ENCODE measurements at places on chromosomes 2 and 18.

- ATAC-seq: no peak
These were observed 53.1 kb downstream of the CTDP1 start for GRCh38 chr18:79732721-79733025.

GRCh38 chr2:11396467-11397445 is 52.3 kb upstream of the ROCK2 start:
- ATAC-seq: no peak

- ATAC-seq: no peak
These were observed 17.5 kb downstream of the FTCDNL1 start for GRCh38 chr2:199833525-199833924.

GRCh38 chr2:210224591-210224940 is 681 bp downstream of the ACADL start:
- no peak for ATAC-seq

GRCh38 chr2:113720167-113720566 is 36.3 kb downstream of the SLC35F5 start:
- no peak for ATAC-seq

DNA sequence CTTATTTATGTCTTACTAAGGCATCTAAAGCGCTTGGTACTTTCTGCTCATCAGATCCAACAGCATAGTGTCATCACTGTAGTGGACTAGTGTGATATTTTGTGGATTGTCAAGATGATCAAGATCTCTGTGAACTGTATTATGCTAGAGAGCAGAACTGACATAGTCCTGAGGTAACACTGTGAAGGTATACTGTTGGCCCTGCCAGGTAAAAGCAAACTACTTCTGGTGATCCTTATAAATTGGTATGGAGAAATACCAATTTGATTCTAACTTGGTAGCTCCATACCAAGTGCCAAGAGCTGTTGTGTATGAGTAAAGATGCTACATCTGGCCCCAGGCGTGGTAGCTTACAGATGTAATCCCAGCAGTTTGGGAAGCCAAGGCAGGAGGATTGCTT is 15.9 kb downstream of the SFTPB start:
- ATAC-seq: no peak

DNA sequence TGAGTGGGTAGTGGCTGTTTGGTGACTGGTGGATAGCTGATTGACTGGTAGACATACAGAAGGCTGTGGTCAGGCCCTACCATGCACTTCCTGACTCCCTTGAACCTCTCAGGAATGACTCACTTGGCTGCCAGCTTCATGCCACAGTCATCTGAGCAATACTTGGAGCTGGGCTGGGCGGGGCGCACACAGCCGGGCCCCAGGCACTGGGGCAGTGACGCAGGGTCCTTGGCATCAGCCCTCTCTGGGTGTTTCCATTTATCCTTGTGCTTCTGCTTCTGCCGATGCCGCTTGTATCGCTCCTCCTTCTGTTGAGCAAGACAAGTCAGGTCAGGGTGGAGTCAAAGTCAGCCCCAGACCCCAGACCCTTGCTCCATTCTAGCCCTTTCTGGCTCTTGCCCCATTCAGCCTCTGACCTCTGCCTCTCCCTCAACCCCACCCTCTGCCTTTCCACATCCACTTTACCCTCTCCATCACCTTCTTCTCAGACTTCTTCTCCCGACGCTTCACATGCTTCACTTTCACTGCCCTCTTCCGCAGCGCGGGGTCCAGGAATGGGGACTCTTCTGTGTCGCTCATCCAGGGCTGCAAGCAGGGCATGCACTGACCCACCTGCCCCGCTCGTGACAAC is 3.0 kb upstream of the MBD1 start:
- ATAC-seq: no peak

GRCh38 chr2:124088616-124089015 is 63.5 kb downstream of the CNTNAP5 start:
- ATAC-seq: no peak

- ATAC-seq: no peak
These were observed 316.2 kb upstream of the REV1 start for GRCh38 chr2:99805930-99806476.

- ATAC-seq: no peak
These were observed 757.2 kb downstream of the GALR1 start for GRCh38 chr18:78006774-78007260.

DNA sequence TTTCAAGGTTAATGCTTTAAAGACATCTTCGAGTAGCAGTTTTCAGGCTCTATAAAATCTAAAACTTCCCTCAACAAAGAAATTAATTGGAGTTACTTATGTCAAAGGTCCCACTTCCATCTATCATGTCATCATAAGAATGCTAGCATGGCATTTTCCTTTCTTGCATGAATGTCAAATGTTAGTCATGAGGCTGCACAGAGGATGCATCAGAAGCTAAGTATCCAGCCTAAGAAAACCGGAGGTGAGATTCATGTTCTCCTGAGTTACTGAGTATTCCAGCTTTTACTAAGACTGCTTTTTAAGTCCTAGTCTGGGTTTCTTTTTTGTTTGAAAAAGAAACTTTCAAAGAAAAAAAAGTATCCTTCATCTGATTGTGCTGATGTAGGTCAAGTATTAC is 130.6 kb upstream of the CDH19 start:
- no peak for ATAC-seq

- no peak for ATAC-seq
These were observed 184.9 kb downstream of the AFF3 start for GRCh38 chr2:99957332-99958133.

DNA sequence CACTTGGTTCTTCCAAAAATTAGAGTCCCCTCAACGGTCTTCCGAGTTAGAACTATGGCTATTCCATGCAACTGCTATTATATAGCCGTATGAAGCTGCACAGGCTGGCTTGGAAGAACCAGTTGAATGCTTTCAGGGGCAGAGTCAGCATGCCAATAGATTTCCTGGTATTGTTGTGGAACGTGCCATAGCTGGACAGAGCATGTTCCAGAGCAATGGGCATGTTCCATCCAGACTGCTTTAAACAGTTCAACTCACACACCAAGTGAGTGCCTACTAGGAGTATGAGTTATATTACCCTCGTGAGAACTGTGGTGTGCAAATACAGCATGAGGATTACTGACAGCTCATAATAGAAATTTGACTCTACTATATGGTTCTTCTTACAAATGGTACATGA is 682.0 kb downstream of the SATB2 start:
- no peak for ATAC-seq

- no peak for ATAC-seq
These were observed 178.8 kb downstream of the ANAPC1 start for GRCh38 chr2:111705239-111705638.

- no peak for ATAC-seq
These were observed 90.3 kb downstream of the VWA3B start for GRCh38 chr2:98177286-98177685.

DNA sequence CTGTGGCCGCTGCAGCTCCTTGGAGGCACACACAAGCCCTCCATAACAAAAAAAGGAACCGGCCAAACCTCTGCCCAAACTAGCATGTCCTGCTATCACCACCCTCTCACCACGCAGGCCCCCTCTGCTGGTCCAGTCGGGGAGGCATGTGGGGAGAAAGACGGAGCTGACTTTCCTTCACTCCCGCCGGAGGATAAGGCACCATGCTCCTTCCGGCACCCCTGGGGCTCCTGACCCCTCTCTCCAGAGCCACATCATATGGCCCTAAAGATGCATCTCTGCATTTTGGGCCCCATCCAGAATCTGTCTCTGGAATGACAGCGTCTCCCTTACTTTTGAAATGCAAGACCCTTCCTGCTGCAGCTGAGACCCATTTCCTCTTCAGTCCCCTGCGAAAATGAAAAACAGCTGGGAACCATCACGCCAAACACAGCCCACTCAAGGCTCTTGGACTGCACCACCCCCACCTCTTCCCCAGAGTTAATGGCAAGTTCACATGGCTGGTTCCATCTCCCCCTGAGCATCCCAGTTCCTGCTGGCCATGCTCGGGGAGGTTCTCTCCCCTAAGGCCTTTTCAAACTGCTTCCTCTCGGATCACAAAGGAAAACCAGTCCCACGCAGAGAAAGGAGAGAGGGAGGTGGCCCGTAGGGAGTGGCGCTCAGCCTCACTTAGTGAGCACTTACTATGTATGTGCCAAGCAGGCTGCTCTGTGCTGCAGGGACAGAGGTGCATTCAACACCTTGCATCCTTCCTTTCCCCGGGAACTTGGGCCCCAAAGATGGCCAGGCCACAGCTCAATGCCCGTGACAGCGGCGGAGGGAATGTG is 35.2 kb upstream of the MLPH start:
- no peak for ATAC-seq

DNA sequence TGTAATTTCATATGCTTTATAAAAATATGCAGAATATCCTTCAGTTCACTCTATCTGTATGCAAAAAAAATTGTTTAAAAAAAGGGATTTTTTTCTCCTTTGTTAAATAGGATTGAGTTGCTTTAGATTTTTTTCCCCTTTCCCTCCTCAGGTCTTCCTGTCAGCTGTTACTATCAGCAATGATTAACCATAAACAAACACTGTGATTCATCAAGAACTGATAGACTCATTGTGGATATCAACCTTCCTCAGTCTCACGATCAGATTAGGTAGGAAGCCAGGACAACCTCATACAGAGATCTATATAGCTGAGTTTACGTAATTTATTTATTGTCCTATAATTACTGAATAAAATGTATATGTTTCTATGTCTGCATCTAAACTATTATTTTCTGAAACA is 2136.2 kb upstream of the CELF4 start:
- ATAC-seq: no peak

- ATAC-seq: no peak
These were observed 950.7 kb upstream of the FAM98A start for GRCh38 chr2:34549710-34550345.

GRCh38 chr2:233342301-233342700 is 12.0 kb upstream of the DGKD start:
- no peak for ATAC-seq

GRCh38 chr2:104834431-104835153 is 19.3 kb upstream of the POU3F3 start:
- no peak for ATAC-seq

- ATAC-seq: no peak
These were observed 267.7 kb downstream of the ALPK2 start for GRCh38 chr18:58361212-58361611.

- ATAC-seq: no peak
These were observed 210.2 kb upstream of the FBXO11 start for GRCh38 chr2:48116497-48116896.

DNA sequence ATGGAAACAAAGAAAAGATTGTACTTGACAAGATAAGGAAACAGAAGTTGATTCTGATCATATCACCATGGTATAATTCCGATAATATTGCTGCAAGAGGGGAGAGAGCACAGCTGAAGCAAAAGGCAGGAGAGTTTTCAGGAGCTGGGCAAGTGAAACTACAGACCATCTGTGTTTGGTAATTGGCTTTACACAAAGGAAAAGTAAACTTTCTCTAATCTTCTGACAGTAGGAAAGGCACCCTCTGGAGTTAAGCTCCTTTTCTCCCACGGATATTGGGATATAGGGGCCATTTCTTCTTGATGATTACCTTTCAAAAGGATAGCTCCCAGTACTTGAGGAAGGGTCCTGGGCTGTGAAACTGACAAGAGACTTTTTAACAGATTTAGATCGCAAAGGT is 29.9 kb upstream of the REG3A start:
- ATAC-seq: no peak

DNA sequence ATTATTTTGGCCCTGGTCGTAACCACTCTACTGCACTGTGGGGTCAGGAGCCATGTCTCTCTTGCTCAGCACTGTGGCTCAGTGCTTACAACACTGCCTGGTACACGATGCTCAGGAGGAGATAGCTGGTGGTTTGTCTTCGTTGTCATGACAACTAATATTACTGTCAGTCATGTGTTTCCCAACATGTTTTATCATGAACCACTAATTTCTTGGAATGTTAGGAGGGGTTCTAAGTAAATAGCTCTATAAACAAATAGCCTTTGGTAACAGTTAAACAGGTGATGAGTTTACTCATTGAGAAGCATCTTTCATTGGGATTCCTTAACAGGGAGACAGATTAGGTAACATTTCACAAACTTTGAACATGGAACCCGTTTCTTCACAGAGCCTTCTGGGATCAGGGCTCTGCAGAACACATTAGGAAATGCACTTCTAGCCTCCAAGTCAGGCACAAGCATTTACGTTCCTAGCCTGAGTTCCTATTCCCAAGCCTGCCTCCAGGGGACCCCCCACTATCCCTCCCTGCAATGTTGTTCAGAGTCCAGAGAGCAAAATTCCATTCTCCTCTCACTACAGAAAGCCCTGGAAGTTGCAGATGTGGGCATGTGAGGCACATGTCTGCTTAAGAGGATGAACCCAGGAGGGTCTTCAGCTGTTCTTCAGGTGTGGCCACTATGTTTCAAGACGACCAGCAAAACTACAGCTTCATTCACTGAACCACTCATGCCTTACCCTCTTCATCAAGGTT is 6.4 kb upstream of the RBM44 start:
- no peak for ATAC-seq

DNA sequence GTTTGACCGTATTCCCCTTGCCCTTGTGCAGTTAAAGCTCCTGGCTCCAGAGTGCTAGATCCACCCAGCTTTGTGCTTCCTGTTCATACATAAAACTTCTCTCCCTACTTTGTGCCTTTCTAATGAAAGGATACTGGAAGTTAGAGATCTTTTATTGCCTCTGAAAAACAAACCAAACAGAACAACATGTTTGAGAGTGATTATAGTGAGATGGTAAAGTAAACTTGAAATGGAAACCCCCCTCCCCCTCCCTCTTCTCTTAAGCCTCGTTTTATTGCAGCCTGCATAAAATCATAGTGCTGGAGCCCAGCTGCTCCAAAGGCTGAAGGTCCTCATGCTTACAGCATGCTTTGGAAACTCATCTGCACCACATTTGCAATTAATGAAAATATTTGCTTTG is 125.1 kb downstream of the TANC1 start:
- no peak for ATAC-seq

DNA sequence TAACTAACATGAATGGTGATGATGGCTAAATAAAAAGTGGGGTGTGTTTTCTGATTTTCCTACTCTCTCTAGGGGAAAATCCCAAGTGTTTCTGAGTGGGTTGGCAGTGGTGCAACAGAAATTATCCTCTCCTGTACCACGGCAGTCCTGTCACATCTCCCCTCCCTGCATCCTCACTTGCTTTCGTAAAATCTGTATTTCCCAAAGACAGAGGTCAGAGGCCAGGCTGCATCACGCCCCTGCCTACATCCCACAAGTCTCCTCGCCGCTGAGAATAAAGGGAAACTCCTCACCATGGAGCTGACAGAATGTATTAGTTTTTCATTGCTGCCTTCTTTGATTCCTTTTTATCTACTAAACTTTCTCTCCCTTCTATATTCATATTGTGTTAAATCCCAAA is 13.1 kb downstream of the FBLN7 start:
- no peak for ATAC-seq

All from activated T-helper 17 cell treated with anti-CD3 and anti-CD28 coated beads, Interleukin-2, amount 50 U/mL, for 72 hours (primary cell).